Fibroblast of pulmonary artery (primary cell): ENCODE measurements at places on chromosomes 11 and 22.

GRCh38 chr11:69325446-69325845 lies 31.5 kb downstream of the MYEOV start:
- DNase-seq = no peak

DNA sequence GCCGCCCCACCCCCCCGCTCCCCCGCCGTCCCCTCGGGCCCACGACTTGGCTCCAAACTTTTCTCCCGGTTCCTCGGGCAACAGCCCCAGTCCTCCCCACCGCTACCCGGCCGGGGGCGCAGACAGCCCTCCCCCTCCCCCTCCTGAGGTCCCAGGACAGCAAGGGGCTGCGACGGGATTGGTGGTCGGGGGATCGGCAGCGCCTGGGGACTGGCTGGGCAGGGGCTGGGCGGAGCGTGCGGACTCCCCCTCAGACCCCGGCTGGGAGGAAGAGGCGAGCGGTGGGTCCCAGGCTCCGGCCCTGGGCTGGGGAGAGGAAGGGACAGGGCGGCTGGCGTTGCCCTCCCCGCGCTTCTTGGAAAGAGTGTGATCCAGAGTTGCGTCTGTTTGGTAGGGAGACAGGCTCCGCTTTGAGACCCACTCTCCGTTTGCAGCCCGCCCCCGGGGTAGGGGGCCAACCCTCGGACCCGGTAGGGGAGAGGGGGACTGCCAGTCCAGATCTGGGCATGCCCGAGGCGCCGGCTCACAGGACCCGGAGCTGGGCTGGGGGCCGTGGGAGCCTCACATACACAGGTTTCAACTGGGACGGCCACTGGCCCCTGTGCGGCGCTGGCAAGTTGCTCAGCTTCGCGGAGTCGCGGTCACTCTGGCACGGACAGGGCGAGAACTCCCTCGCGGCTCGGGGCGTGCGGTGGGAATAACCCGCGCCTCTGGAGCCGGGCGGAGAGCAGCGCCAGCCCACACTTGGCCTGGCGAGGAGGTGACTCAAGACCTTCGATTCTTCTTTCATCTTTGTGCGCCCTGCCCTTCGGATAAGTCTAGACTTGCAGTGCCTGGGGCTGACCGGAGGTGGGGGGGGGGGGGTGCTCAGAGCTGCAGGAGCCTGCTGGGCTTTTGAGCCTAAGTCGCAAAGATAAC lies 999 bp downstream of the TSKU start:
- peak; percentile 61 for DNase-seq

DNA sequence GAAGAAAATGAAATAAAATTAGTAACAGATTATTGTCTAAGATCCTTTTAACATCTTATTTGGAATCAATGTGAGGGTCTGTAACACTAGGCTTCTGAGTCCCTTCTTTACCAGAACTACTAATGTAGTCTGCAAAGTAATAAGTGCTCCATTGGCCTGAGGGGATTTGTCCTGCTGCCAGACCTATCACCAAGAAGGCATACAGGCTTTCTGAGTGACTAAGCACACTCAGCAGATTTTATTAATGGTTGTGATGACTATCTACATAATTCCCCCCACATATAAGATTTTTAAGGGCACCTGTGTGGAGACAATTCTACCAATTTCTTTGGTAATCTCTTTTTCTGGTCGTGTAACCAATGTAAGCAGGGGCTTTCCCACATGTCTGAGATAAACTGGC lies 365.0 kb upstream of the FAT3 start:
- no peak for DNase-seq

- peak; percentile 55 for DNase-seq
Measured at GRCh38 chr11:86460461-86461385, 86.0 kb downstream of the CCDC81 start.

- DNase-seq = no peak
Measured at GRCh38 chr11:64790205-64791095, 12.1 kb upstream of the SF1 start.

DNA sequence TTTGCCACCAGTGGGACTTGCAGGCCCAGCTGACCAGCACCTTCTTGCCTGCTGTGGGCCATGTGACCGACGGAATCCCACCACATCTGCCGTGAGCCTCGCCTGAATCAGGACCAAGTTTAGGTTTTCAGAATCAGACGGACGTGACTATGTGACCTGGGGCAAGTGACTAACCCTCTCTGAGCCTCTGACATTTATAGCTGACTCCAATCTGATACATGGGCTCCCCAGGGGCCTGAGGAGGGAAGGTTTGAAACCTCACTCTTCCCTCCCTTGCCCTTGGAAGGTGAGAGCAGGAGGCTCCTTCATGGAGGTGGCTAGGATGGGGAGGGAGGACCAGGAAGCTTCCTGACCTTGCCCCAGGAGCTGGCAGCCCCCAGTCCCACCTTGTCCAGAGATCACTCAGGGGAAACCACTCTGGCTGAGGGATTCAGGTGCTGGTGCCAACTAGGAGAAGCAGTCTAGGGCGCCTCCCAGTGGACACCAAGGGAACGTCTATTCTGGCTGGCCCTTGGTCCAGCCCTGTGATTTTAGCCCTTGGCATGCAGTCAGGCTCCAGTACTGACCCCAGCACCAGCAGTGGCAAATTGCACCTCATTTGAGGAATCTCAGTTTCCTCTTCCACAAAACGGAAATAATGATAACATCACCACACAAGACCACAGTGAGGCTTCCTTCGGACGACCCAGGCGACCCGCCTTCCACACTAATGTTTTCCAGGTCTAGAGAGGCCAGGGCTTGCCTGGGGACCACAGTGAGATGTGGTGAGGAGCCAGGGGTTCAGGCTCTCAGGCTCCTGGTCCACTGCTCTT lies 47.2 kb upstream of the SYT7 start:
- DNase-seq = peak; percentile 75

DNA sequence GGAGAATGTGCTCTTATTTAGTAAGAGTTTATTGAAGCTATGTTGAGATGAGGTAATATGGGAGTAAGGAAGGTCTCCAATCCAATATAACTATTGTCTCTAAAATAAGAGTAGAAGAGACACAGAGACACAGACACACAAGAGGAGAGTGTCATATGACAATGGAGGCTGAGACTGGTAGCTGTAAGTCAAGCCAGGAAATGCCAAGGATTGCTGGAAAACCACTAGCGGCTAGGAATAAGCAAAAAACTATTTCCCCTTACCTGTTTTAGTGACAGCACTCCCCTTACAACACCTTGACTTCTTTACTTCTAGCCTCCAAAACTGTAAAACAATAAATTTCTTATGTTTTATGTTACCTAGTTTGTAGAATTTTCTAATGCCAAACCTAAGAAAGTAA lies 1652.8 kb downstream of the LRRC4C start:
- DNase-seq = no peak

GRCh38 chr11:70883323-70883940 lies 368.9 kb downstream of the SHANK2 start:
- no peak for DNase-seq
